Hypothalamus (tissue), 51 donors: ENCODE measurements at places on chromosomes 7 and 10.

DNA sequence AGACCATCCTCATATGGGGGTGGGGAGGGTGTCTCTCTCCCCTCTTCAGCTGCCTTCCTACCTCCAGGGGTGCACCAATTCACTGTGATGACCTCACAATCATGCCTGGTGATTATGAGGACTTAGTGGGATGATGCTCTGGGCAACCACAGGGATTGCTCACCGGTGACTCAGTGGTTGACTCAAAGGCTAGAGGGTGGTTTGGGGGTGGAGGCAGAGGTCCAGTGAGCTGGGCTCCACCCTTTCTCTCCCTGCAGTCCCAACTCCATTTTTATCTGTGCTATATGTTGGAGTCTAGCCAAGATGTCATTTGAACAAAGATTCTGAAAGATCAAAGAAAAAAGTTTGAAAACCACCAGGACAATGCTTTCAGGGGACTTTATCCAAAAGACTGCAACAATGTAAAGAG, 286.9 kb downstream of the KCNMA1 start:
- DNase-seq = peak; percentile 78

DNA sequence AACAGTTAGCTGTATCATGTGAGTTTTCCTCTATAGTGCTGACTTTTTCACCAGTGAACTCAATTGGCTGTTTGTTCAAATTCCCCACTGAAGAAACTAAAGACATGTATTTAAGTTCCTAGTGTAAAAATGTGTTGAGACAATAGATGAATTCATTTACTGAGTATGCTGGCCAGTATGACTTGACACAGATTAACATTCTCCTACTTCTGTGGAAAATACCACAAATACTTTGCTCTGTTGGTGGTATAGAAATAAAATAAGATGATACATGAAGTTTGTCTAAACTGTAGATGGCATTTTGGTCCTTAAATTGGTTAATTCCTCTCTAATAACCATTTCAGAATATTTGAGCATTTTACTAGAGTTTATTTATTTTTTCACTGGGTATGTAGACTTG, 227.7 kb upstream of the TEX47 start:
- DNase-seq = no peak

DNA sequence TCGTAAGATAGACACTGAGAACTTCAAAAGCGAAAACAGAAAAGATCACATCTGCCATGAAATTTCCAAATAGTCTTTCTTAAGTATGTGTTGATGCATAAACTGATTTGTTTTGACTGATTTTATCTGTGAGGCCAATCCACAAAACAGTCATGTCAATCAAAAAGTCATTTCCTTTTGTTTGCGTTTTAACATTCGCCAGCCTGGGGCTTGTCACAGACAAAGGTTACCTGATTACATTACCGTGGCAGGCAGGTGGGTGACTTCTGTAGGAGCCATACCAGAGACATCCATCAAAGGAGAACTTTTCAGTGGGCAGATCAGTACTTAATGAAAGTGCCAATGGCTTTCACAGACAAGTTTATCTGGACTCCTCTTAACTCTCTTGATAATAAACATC, 45.5 kb upstream of the BET1 start:
- DNase-seq = no peak

- no peak for DNase-seq
These were observed 9.4 kb upstream of the INPP5A start for GRCh38 chr10:132528064-132528691.
